ENCODE measurements at places on chromosomes 2 and 18. TPM values are rescaled to one million over a fixed set of nuclear protein-coding genes. Genes with fewer than 3 reads are reported as not detected.

Gene DCC
- total RNA-seq = 2.5 TPM

Gene NPHP1
- total RNA-seq = 5.1 TPM

Gene ZNG1B
- total RNA-seq = 33.0 TPM

Gene TNS1
- 114 TPM for total RNA-seq

Gene LPIN2
- total RNA-seq = 51.1 TPM

Gene DOK6
- total RNA-seq = 5.6 TPM

Gene PDE11A
- total RNA-seq = not detected

Gene PRKAG3
- total RNA-seq = 0.50 TPM

Gene DTNA
- 17.5 TPM for total RNA-seq

Gene TANC1
- 26.8 TPM for total RNA-seq

Gene TNP1
- total RNA-seq = not detected

Gene MSTN
- total RNA-seq = 0.29 TPM

Gene ALPG
- not detected for total RNA-seq

Gene SRD5A2
- total RNA-seq = not detected

Gene DUSP2
- total RNA-seq = 2.0 TPM

Gene SERTAD2
- 12.9 TPM for total RNA-seq

Gene UPP2
- not detected for total RNA-seq

Gene CAPN14
- 0.33 TPM for total RNA-seq

Gene CELF4
- not detected for total RNA-seq

Gene ASB18
- total RNA-seq = not detected

Gene HOXD12
- total RNA-seq = not detected

Gene FAP
- total RNA-seq = 143 TPM

Gene ONECUT2
- under 0.01 TPM for total RNA-seq

Gene DOCK10
- 36.9 TPM for total RNA-seq

Gene MATN3
- total RNA-seq = 1.9 TPM

Gene STARD6
- total RNA-seq = not detected

Gene ANO7
- 0.83 TPM for total RNA-seq

Gene DNAJC5G
- not detected for total RNA-seq

Gene FANCL
- total RNA-seq = 13.4 TPM

Gene ANKZF1
- 25.3 TPM for total RNA-seq

Gene PSTPIP2
- total RNA-seq = 11.5 TPM

Gene PAX3
- total RNA-seq = not detected

Gene COX7A2L
- 194 TPM for total RNA-seq

Gene SYT4
- total RNA-seq = not detected

Gene MBP
- total RNA-seq = 3.8 TPM

Gene CPO
- total RNA-seq = 0.17 TPM

Gene FOXI3
- not detected for total RNA-seq

Gene CSRNP3
- 3.0 TPM for total RNA-seq

Gene DCDC2C
- total RNA-seq = not detected

Gene ERLEC1
- total RNA-seq = 206 TPM

Gene TMEM87B
- total RNA-seq = 30.3 TPM

Measured in smooth muscle cell of trachea (primary cell).